ENCODE measurements at places on chromosomes 5 and 9.

DNA sequence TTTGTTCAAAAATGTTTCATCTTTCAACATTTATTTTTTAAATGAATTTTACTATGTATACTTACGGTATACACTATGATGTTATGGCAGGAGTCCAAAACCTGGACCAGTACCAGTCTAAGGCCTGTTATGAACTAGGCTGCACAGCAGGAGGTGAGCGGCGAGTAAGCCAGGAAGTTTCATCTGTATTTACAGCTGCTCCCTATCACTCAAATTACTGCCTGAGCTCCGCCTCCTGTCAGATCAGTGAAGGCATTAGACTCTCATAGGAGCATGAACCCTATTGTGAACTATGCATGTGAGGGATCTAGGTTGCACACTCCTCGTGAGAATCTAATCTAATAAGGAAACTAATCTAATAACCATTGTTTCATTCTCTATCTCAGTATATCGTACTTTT, 715.5 kb upstream of the PTPRD start:
- no peak for DNase-seq

DNA sequence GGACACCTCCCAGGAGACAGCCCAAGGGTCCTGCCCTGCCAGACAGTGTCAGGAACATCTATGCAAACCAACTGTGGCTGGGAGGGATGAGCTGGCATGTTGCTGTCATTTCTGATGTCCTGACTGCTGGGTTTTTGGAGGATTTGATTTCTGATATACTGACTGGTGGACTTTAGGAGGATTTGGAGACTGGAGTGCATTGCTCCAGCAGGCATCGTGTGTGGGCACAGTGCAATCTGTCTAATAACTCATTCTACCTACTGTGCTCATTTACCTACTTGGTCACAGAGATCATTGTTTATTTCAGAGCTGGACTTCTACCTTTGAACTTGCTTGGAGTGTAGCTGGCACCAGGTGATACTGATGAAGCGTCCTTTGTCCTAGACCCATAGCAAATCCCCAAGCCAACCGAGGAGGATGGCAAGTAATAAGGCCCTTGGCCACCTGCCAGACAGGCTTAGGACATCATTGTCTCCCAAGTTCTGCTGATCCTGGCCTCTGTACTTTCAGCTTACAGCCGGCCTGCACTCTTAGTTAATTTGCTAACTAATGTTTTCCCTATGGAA, 124.3 kb upstream of the ICE1 start:
- peak; percentile 39 for DNase-seq

DNA sequence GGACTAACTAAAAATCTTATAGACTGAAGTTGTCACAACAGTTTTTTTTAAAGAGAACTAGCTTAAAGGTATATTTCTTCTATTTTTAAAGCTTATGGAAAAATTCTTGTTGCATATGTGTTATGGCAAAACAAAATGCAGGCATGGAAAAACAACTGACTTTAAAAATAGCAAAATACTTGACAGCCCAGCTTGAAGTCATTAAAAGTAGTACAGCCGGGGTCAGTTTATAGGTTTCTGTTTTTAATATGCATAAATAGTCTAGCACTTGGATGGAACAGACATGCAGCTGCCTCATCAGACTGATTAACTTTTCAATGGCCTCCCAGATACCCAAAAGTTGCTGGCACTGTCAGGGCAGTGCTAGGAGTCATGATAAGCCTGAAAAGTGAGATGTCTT, 22.3 kb upstream of the ARL15 start:
- no peak for DNase-seq

GRCh38 chr9:128124873-128125579, 2.5 kb downstream of the PTGES2 start:
- no peak for DNase-seq

GRCh38 chr5:146043722-146044121, 61.7 kb downstream of the PLAC8L1 start:
- no peak for DNase-seq

- DNase-seq: no peak
Measured at GRCh38 chr9:77016121-77016525, 3.3 kb upstream of the FOXB2 start.

GRCh38 chr5:145854651-145855258, 18.1 kb downstream of the GRXCR2 start:
- DNase-seq: no peak

GRCh38 chr5:126464016-126464415, 40.8 kb downstream of the GRAMD2B start:
- no peak for DNase-seq

- no peak for DNase-seq
Measured at GRCh38 chr5:95743877-95744276, 12.7 kb downstream of the RHOBTB3 start.

- DNase-seq: no peak
Measured at GRCh38 chr5:13472842-13473241, 471.6 kb downstream of the DNAH5 start.

DNA sequence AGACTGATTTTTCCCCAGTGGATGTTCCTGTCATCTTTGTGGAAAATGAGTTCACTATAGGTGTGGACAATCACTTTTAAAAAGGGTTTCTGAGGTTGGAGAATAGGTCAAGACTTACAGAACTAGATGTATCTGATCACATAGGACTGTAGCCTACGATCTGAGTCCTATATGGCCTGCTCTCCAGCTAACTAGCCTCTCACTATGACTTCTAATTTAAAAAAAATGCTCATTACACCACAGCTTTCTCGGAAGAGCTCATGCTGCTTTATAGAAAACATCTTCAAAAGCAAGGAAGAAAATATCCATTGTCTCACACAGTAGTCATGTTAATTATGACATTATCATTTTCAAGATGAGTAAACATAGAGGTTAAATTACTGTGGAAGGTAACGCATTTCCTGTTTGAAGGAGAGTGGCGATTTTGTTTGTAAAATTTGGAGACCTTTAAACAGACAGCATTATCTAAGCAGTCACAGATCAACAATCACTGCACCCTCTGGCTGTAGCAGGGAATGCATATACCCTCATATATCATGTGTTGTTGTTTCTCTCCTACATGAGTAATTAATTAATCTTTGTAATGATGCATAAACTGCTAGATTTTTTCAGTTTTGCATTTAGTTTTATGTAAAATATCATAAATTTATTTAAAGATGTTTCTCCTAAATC, 573.7 kb downstream of the GABRG2 start:
- DNase-seq: no peak

DNA sequence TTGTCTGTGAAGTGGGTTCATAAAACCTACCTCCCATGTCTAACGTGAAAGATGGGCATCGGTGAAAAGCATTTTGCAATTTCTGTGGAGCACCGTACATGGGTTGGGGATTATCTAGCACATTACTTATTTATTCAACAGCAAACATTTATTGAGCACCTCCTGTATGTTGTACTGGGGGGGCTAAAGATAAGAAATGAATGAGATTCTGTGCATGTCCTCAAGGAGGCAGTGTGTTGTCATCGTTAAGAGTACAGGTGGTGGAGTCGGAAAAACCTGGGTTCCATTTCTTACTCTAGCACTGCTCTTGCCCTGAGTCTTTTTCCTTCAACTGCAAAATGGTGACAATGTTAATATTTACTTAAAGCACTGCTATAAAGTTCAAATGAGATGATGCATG, 30.4 kb upstream of the DENND1A start:
- DNase-seq: no peak

GRCh38 chr5:57503433-57503832, 20.8 kb upstream of the ACTBL2 start:
- no peak for DNase-seq

- peak; percentile 31 for DNase-seq
Measured at GRCh38 chr5:87770016-87770570, 357.4 kb upstream of the CCNH start.

All from cerebellum (tissue), 4 donors.